ENCODE measurements at places on chromosomes 7 and 10.

DNA sequence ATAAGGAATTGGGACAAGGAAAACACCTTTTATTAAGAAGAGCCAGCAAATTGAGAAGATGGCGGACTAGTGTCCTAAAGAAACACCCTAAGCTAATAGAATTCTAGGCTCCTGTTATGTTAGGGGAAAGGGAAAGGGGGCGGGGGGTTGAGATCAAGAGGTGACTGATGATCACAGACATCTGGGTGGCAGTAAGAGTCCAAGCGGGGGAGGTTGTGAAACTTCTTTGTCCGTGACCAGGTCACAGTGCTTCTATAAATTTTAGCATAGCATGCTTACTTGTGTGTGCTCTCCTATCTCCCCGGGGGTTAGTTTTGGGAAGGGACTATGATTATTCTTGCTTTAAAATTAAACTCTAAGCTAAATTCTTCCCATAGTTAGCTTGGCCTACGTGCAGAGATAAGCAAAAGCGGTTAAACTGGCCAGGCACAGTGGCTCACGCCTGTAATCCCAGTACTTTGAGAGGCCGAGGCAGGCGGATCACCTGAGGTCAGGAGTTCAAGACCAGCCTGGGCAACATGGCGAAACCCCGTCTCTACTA is 262.1 kb downstream of the SKIDA1 start:
- no peak for DNase-seq

- peak; percentile 49 for DNase-seq
Measured at GRCh38 chr10:93751832-93752231, 5.9 kb upstream of the LGI1 start.

DNA sequence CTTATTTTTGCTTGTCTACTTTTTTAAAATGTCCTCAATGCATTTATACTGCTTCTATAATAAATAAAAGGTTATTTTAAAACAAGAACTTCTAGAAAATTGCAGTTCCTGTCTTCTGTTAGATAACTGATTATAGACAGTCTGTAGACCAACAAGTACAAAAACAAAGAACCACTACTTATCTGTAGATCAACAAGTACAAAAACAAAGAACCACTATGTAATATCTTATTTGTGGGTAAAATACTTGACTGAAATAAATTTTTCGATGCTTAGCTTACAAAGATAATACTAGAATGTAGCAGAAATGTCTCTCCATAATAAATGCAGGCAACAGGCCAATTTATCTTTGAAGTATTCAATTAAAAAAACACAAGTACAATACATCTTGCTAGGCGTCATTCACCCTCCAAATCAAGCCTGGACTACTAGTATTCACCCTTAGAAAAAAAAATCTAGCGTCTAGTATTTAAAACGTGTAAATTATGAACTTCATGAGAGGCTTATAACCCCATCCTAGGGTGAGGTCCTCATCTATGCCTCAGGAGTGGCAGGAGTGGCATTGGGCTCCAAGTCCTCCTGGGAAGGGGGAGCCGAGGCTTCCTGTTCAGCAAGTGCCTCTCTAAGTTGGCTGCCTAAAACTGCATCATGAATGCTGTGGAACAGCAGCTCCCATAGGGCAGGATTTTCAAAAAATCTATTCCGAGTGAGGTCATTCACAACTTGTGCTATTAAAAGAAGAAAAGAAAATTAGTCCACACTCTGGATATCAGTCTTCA is 26.6 kb downstream of the PSMC2 start:
- no peak for DNase-seq

- no peak for DNase-seq
Measured at GRCh38 chr10:123857616-123858015, 34.0 kb downstream of the CPXM2 start.

GRCh38 chr7:101081432-101081831 is 3.8 kb upstream of the TRIM56 start:
- no peak for DNase-seq

DNA sequence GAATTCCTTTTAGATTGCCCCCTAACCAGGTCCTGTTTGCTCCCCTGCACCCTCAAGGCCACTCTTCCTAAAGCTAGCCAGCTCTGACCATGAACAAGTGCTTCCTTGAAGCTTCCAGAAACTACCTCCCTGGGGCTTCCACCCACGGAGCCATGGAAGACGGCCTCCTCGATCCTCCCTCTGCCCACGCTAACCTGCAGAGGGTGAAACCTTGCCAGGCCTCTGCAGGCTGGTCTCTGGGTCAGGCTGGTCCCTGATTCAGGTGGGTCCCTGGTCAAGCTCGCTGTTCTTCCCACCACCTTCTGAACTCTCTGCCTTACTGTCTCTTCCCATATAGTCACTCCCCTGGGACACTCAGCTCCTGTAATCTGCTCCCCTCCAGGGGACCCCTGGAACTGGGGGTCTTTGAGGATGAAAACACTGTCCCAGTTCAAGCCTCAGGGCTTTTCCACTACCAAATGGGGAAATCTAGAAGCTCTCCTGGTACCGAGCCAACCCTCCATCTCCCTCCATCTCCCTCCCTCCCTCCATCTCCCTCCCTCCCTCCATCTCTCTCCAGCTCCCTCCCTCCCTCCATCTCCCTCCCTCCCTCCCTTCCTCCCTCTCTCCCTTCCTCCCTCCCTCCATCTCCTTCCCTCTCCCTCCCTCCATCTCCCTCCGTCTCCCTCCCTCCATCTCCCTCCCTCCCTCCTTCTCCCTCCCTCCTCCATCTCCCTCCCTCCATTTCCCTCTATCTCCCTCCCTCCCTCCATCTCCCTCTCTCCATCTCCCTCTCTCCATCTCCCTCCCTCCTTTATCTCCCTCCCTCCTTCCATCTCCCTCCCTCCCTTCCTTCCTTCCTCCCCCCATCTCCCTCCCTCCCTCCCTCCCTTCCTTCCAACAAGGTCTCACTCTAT is 2.9 kb downstream of the MLXIPL start:
- no peak for DNase-seq

- peak; percentile 14 for DNase-seq
Measured at GRCh38 chr10:124697837-124698544, 46.2 kb downstream of the FAM53B start.

DNA sequence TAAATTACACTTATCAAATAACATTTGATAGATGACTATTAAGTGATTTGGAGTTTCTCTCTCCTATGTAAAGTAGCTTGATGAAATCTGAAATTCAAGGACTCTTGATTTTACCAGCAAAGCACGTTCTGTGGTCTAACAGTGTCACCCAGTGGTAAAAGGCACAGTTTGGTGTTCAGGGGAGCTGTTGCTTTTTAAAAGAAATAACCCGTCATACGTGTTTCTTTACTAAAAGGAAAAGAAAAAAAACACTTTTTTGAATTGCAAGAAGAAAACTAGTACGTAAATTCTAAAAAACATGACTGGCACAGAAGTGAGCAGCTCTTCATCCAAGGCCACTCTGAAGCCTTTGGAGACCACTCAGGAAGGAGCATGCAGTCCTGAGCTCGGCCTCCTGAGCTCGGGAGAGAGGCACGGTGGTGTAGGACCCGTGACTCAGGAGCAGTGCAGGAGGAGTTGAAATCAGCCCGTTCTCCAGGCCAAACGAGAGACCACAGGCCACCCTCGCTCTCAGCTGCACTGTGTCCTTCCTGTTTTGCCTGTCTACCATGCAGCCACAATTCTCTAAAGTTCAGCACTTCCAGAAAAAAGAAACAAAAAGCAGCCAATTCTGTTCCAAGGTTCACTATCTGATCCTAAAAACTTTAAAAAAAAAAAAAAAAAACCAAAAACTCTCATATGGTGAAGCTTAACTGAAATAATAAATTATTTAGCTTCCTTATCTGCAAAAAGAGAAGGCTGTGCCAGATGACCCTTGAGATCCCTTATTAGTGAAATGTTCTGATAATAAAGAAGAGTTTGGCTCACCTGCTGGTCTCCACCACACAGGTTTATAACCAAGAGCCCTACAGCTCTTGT is 212.6 kb upstream of the FRMD4A start:
- peak; percentile 20 for DNase-seq

- peak; percentile 58 for DNase-seq
Measured at GRCh38 chr7:38107486-38107893, 70.6 kb upstream of the STARD3NL start.
